ENCODE measurements at places on chromosomes 3 and 15.

DNA sequence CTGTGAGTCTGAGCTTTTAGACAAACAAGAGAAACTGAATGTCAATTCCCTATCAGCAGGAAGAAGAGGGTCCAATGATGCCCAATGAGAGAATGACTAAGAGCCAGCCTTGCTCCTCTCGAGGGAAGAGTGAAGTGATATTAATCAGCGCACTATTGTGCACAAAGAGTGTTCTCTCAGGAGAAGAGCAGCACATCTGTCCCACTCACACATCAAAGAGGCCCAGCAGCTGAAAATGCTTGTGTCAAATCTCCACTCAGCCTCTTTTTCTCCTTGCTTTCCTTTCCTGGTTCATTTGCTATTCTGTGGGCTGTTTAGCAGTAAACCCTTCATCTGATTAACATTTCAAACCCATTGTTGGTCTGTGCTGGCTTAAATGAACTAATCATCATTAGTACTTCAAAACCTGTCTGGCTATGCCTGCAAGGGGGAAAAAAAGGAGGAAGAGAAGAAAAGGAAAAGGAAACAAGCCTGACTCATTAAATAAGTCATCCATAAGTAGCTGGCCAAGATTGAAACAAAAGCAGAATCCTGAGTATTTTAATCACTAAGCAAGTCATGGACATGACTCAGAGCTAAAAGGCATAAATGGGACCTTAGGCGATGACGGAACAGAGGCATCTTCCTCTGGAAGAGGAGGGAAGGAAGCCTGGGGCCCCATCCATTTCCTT lies 912.7 kb downstream of the TUSC7 start:
- peak; percentile 90 for DNase-seq

GRCh38 chr3:17557749-17558463 lies 184.5 kb downstream of the TBC1D5 start:
- DNase-seq: no peak

DNA sequence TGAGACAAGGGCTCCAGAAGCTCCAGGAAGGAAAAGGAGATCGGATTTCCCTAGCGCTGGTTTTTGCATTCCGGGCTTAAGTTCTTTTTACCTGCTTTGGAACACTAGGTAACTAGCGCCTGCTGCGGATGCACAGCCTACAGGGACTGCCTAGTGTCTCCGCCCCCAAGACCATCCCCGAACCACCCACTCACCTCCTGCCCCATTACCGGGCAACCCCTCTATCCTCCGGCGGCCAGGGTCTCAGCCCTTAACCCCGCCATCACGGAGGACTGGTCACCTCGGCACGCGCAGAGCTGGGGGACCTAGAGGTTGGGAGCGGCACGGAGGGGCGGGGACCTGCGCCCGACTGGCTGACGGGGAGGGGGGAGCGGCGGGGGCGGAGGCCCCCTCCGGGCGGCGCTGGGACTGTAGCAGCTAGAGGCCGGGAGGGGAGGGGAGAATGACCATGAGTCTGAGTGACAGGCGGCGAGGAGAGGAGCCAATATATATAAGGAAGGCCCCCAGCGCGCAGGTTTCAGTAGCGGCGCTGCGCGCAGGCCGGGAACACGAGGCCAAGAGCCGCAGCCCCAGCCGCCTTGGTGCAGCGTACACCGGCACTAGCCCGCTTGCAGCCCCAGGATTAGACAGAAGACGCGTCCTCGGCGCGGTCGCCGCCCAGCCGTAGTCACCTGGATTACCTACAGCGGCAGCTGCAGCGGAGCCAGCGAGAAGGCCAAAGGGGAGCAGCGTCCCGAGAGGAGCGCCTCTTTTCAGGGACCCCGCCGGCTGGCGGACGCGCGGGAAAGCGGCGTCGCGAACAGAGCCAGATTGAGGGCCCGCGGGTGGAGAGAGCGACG lies at the start of gene DLL4:
DLL4 (plus strand) TSS at position 520 of the 839 bp plus-strand sequence. CDS start 329 bp downstream, outside the sequence.
- peak; percentile 71 for DNase-seq

DNA sequence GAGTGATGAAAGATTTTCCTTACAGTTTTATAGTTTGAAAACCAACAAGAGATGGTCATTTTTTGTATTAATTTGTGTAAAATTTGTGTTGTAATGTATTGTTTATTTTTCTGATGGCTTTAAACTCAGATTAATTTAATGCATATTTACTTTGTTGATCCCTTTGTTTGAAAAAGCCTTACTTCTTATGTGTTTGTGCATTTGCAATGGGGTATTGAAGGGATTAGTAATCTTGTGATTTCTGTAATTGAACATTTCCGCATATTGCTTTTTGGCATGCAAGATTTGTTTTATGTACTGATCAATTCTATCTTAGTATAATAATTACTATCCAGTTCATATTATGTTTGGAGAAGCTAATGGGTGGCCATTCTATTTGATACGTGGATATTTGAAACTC lies 98.4 kb upstream of the ROBO1 start:
- DNase-seq: no peak
